ENCODE measurements at places on chromosomes 16 and 17.

- no peaks in the 10 kb centered on the region for H3K27me3 ChIP-seq
- no peak overlapping the region for H3K27ac ChIP-seq
- DNase-seq, result no peak
- H3K4me1 ChIP-seq, result peaks cover 31% of the 10 kb centered on the region
These were observed 18.4 kb upstream of the EXOC7 start for GRCh38 chr17:76121932-76122430.

GRCh38 chr17:57370619-57371018, 114.3 kb downstream of the MSI2 start:
- DNase-seq, result no peak
- H3K4me1 ChIP-seq, result no peaks in the 10 kb centered on the region
- no peak overlapping the region for H3K4me3 ChIP-seq
- no peak overlapping the region for H3K27ac ChIP-seq
- no peaks in the 10 kb centered on the region for H3K27me3 ChIP-seq
- H3K36me3 ChIP-seq, result no peaks in the 10 kb centered on the region

- no peak overlapping the region for H3K4me3 ChIP-seq
- H3K4me1 ChIP-seq, result no peaks in the 10 kb centered on the region
- H3K36me3 ChIP-seq, result no peaks in the 10 kb centered on the region
- DNase-seq, result no peak
- no peaks in the 10 kb centered on the region for H3K27me3 ChIP-seq
These were observed 6.1 kb upstream of the ALOX12 start for GRCh38 chr17:6989779-6990178.

DNA sequence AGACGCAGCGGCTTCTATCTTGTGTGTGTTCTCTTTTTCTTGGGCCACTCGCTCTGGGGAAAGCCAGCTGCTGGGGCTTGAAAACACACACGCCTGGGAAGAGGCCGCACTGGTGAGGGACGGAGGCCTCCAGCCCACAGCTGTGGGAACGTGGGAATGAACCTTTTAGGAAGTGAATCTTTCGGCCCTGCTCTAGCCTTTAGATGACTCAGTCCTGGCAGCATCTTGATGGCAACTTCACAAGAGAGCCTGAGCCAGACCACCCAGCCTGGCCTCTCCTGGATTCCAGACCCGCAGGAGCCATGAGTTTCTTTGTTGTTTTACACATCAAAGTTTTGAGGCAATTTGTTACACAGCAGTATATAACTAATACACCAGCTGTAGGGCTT, 2.2 kb upstream of the PDPK1 start:
- H3K4me3 ChIP-seq, result no peak overlapping the region
- DNase-seq, result no peak
- H3K4me1 ChIP-seq, result peaks cover 53% of the 10 kb centered on the region
- H3K27me3 ChIP-seq, result no peaks in the 10 kb centered on the region
- peaks cover 3% of the 10 kb centered on the region for H3K36me3 ChIP-seq

DNA sequence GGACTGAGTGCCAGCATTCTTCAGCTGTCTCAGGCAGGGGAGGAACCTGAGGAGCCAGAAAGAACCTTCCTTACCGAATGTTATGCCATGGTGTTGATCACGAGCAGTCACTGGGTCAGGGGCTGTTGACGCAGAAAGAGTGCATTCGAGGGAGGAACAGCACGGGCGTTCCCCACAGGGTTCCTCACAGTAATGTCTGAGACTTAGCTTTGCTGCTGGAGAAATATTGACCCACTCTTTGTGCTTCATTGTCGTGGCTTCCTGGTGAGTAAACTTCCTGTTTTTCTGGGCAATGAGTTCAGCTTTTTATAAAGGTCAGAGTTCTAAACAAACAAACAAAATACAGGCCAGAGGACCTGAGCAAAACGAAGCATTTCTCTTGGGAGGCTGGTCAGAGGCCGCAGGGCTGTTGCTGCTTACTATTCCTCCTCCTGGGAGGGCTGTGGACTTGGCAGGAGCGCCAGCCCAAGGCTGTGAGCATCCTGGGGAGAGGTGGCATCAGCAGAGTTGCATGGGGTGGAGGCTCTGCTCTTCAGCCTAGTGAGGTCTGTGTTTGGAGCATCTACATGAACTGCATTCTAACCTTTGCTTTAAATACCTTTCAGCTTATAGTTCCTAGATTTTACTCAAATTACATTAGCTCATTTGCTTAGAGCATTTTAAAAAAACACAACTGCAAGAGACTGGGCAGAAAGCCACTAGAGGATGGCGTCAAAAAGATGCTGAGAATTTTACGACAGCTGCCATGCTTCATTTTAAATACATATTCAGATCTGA, 143.1 kb upstream of the CACNG5 start:
- peaks cover 5% of the 10 kb centered on the region for H3K4me1 ChIP-seq
- H3K27me3 ChIP-seq, result no peaks in the 10 kb centered on the region
- H3K27ac ChIP-seq, result no peak overlapping the region
- no peak for DNase-seq
- H3K4me3 ChIP-seq, result no peak overlapping the region
- peaks cover 78% of the 10 kb centered on the region for H3K36me3 ChIP-seq

DNA sequence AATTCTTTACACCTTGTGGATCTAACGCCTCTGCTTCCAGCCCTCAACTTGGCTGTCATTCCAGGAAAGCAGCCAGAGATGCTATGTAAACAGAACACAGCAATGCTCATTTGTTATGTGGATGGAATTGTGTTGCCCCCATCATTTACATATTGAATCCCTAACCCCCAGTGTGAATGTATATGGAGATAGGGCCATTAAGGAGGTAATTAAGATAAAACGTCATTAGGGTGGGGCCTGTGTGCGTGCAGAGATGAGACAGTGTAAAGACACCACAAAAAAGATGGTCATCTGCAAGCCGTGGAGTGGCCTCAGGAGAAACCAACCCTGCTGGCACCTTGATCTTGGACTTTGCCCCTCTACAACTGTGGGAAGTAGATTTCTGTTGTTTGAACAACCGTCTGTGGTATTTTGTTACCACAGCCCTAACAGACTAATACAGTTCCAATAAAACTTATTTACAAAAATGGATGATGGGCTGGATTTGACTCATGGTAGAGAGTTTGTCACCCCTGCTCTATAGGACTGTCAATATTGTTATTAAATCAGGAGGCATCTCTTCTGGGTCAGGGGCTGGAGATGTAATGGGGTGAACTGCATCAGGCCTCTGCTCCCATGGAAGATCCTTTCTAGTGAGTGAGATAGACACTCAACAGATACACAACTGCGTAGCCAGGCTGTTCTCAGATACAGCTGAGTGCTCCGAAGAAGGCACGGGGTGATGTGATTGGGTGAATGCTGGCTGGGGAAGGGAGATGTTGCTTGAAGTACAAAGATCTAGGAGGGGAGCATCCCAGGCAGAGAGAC, 339.0 kb downstream of the SNX29 start:
- H3K27ac ChIP-seq, result no peak overlapping the region
- no peaks in the 10 kb centered on the region for H3K4me1 ChIP-seq
- H3K36me3 ChIP-seq, result no peaks in the 10 kb centered on the region
- no peak overlapping the region for H3K4me3 ChIP-seq
- no peak for DNase-seq

DNA sequence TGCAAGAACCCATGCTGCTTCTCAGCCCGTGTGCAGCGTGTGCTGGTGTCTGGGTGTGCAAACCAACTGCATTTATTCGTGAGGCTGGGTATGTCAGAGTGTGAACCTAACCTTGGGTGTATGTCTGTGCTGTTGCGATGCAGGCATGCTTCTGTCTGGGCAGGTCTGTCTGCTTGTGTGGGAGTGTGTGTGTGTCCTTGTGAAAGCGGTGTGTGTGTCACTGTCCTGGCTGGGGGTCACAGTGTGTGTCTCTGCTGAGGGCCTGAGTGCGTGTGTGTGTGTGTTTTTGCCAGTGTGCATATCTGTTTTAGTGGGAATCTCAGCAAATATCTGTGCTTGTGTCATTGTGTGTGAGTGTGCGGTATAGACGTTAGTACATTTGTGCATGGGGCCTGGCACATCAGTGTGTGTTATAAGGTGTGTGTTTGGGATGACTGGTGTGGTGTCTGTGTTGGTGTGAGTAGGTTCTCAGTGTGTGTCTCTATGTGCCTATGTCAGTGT, 121.8 kb downstream of the CYLD start:
- DNase-seq, result no peak
- H3K4me1 ChIP-seq, result no peaks in the 10 kb centered on the region
- no peaks in the 10 kb centered on the region for H3K36me3 ChIP-seq
- H3K4me3 ChIP-seq, result no peak overlapping the region

- DNase-seq, result no peak
- no peaks in the 10 kb centered on the region for H3K4me1 ChIP-seq
- H3K27ac ChIP-seq, result no peak overlapping the region
- H3K36me3 ChIP-seq, result no peaks in the 10 kb centered on the region
These were observed 198.1 kb upstream of the IRX3 start for GRCh38 chr16:54484700-54485099.

GRCh38 chr17:27879987-27880608, 13.1 kb downstream of the LYRM9 start:
- H3K27me3 ChIP-seq, result no peaks in the 10 kb centered on the region
- H3K4me3 ChIP-seq, result no peak overlapping the region
- peaks cover 18% of the 10 kb centered on the region for H3K4me1 ChIP-seq
- DNase-seq, result peak; percentile 49
- H3K27ac ChIP-seq, result no peak overlapping the region
